ENCODE measurements at places on chromosomes 12 and 14.

GRCh38 chr12:111761099-111761498 is 5.6 kb upstream of the ALDH2 start:
- DNase-seq = no peak

- DNase-seq = no peak
Measured at GRCh38 chr12:41108032-41108431, 80.1 kb upstream of the PDZRN4 start.

DNA sequence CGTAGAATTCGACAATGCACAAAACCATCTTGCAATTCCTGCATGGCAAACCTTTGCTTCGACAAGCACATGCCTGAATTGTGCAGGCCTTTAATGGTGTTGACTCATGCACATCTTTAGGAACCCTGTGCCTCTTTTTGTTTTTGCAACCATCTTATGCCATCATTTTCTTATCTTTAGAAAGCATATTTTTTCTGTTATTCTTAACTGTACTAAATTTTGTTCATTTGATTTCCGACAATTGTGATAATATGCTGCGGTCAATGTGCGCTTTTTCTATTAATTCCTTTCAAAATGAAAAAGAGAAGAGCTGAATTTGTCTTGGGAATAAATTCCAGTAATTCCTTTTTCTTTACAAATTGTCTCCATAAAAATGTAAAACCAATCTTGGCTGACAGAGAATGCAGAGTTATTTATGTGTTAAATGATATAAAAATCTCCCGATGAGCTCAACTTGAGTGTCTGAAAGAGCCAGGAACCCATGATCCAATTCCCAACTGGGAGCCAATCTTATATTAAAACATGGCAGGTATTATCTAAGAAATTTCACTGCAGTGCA is 20.1 kb upstream of the CDK17 start:
- no peak for DNase-seq

DNA sequence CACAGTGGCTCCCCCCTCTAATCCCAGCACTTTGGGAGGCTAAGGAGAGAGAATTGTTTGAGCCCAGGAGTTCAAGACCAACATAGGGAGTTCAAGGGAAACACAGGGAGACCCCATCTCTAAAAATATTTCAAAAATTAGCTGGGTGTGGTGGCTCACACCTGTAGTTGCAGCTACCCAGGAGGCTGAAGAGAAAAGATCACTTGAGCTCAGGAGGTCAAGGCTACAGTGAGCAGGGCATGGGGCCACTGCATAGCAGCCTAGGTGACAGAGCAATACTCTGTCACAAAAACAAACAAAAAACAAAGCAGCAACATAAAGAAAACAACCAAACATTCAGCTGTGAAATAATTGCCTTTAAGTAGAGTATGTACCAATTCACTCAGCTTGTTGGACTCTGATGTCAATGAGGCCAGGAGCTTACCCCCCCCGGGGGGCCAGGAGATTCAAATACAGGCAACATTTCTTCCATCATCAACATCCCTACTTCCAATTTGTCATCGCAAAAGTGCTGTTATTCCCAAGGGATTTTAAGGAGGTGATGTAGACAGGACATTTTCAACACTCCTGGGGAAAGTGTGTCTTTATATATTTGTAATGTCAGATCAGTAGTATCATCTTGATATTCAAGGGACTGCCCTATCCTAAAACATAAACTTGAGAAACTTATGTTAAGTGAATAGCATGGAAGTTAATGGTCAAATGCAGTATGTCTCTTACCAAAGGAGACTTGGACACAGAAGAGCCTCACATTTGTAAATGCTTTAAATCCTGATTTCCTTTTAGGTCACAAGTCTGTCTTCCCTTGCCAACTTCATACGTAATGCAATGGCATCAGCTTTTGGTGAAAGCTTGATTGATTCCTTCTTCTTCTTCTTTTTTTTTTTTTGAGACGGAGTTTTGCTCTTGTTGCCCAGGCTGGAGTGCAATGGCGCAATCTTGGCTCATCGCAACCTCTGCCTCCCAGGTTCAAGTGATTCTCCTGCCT is 40.6 kb upstream of the AEBP2 start:
- no peak for DNase-seq

GRCh38 chr12:100450735-100451134 is 22.9 kb upstream of the NR1H4 start:
- peak; percentile 48 for DNase-seq

DNA sequence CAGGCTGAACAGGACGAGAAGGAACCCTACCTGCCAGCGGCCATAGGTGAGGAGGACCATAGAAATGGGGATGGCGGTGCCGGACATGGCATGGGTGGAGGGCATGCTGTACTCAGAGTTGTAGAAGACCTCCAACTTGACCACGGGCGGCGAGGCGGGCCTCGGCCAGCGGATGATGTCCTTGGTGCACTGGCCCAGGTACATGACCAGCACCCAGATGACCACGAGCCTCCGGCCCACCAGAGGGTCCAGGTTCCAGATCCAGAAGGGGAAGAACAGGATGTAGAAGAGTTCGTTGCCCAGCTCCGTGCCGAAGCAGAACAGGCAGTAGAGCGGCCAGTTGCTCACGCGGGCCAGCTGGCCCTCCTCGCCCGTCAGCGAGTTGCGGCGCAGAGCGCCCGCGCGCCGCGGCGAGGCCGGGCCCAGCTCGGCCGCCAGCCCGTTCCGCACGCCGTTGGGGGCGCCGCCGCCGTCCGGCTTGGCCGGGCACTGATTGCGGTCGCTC is 582 bp downstream of the SGPP1 start:
- no peak for DNase-seq
